ENCODE measurements at places on chromosomes 11 and 22. TPM values are rescaled to one million over a fixed set of nuclear protein-coding genes. Genes with fewer than 3 reads are reported as not detected.

DNA sequence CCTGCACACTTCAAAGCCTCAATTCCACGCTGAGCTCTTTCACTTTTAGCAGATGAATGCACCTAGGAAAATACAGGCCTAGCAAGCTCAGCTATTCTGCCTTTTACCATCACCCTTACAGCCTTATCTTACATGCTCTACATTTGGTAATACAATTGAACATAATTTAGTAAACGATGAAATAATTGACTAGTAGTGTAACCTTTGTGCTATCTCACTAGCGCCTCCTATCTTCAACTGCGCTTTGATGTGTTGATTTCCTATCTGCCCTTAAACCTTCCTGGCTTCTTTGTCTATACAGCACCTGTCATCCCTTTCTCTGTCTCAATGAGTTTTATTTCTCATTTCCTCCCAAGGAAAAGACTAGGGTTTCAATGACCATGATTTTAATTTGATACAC, 149.7 kb downstream of the LRRC4C start:
- DNase-seq, result no peak

DNA sequence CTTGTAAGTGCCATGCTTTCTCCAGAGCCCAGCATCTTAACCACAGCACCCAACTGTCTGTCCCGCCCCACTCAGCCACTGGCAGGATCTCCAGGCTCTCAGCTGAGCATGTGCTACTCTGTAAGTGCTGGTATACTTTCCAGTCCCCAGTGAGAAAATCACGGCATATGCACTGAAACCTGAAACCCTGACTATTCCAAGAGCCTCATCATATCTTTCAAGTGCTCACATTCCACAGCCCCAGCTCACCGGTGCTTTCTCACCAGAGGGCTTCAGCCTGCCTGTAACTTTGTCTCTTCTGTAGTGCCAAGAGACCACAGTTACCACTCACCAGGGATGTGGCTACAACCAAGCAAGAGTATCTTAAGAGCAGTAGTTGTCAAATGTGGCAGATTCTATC, 24.4 kb upstream of the PAMR1 start:
- DNase-seq, result no peak

DNA sequence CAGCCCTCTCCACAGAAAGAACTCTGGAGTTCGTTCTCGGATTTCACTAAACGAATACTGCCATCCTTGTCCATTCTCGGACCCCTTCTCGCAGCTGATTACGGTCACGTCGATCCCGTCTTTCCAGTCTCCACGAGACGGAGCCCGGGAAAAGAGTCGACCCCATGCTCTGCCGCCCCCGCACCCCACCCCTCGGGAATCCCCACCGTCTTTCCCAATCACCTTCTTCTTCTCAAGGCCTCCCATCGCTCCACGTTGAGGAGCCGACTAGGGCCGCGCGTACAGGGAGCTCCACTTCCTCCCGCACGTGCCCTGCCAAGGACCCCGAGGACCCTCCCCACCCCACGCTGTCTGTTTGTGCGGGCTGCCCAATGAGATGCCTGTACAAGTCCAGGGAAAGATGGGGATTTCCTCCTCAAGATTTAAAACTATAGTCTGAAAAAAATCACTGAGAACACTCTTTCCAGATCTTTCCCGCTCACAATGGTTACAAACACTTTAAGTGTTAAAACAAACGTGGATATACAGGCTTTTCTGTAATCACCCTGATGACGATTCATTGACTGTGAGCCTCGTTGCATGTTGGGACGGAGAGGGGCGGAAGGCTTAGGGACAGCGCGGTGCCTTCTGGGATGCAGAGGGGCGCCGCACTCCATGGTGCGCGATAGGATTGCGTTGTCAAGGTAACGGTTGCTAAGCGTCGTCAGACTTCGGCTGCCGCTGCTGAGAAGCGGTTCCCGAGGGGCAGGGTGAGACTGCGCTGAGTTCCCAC, at the start of gene PES1:
Gene PES1 (minus strand): TSS at position 323 of the 772 bp plus-strand sequence. CDS start 77 bp downstream, at position 246.
- DNase-seq, result peak; percentile 93

DNA sequence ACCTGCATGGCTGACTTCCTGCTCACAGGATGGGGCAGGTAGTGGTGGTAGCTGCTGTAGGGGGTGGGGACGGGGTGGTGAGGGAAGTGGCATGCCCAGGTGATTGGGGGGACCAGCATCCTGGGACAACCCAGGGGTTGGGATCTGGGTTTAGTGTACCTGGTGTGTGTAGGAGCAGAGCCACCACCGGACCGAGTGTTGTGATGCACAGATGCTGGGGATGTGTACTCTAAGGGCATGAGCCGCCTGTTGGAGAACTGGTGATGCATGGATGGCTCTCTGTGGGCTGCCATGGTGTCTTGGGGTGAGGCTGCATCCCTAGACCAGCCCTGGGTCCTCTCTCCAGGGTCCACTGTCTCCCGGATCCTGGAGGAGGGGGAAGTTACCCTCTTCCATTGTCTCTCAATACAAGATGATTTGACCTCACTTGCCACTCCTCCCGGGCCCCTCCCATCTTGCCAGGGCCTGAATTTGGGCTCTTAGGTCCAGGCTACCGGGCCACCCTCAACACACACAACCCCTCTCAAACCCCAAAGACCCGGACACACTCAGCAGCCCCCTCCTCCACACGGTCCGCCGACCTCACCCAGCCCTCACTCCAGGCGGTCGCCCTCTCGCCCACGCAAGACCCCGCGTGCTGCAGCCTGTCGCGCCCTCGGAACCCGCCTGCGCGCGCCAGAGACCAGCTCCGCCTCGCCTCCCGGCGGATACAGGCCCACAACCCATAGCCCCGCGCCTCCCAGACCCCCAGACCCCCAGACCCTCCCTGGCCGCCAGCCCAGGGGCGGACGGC, 619 bp downstream of the LRRC75B start:
- no peak for DNase-seq

Gene SEC14L6
- 0.12 TPM for total RNA-seq

Gene OR51I1
- not detected for total RNA-seq

GRCh38 chr11:110463153-110463552, 33.4 kb downstream of the FDX1 start:
- DNase-seq, result no peak

Gene PGA5
- not detected for total RNA-seq

DNA sequence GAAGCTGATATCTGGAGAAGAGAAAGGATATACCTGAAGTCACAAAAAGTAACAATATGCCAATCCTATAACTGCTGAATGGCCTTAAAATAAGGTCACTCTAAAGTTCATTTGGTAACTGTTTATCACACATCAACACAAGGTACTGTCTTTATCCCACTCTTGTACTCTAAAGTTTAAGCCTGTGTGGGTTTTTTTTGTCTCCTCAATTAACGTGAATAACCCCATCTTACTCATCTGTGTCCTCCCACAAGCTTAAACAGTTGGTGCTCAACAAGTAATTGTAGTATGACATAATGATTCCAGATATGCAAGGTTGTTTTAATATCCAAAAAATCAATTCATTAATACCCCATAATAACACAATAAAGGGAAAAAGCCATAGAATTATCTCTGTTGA, 42.1 kb downstream of the PAK1 start:
- DNase-seq, result no peak

GRCh38 chr11:35358391-35358790, 61.0 kb downstream of the SLC1A2 start:
- DNase-seq, result no peak

DNA sequence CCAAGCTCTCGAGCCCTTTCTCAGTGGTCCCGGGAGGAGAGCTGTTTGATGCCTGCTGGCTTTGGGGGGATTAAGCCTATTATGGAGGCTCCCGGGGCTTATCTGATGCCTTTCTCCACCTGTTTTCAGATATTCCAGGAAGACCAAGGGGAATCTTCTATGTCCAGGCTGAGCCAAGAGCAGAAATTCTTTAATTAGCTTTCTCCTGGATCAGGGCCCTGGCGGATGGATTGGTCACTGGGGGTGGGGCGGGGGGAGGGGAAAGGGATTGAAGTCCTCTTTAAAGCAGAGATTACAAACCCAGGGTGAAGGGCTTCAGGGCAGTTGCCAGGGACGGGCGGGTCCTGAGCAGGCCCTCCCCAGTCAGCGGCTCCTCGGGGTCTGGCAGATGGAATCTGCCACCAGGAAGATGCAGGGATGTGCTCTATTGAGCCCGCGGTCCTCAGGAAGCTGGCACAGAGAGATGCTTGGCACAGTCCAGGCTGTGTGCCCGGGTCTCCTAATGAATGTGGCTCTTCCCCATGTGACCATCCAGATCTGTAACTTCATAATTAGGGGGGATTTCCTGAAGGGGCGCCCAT, 33.6 kb downstream of the MACROD1 start:
- DNase-seq, result no peak

- DNase-seq, result no peak
Observed at GRCh38 chr22:31248965-31249958, 37.2 kb downstream of the LIMK2 start.

GRCh38 chr11:36719358-36720107, 121.5 kb upstream of the RAG2 start:
- no peak for DNase-seq

DNA sequence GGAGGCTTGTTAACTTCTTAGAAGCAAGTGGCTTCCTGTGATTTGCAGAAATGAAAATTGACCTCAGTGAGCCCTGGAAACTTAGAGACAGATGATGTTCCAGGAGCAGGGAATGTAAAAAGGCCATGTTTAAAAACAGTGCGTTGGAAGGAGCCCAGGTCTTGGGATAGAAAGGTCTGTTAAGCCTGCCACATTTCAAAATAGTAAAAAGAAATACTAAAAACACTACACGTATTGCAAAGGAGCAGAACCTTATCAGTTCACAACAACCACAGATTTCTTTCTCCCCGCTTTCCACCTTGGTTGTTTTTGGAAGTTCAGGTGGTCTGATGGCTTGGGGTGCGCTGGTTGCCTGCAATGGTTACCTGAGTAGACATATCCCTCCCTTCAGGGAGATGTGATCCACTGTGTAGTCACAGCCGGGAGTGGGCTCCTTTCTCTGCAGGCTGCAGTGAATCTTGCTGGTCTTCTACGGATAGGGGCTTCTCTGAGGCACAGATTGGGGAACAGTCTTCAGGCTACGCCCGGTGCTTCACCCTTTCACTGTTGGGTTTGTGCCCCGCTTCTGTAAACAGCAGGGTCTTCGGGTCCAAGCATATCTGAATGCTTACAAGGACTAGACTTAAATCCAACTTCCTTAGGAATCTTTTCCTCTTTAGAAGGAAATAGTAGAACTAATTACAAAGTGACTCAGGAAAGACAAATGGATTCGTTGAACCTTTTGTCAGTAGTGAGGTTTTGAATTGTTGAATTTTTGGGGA, 1.9 kb downstream of the TEAD1 start:
- DNase-seq, result no peak

Gene MMP1
- total RNA-seq, result 2,602 TPM

DNA sequence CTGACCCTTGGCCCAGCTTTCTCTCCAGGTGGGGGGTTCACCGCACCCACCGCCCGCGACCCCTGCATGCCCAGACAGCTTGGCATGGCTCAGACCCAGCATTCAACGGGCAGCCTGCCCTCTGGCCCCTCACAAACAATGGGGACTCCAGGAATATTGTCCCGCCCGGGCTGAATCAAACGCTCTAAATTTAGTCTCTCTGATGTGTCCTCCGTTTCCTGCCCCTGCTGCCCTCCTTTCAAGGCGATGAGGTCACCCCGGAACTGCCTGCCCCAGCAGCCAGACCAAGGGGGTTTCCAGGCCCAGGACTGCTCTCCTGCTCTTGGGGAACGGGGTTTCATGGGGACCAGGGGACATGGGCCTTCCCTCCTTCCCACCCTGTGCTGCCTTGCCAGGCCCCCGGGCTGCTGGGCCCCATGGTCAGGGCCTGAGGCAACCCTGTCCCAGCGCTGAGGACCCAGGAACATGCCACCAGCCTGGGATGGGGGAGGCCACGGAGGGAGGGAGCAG, 10.1 kb upstream of the PDGFB start:
- DNase-seq, result no peak

GRCh38 chr11:35126879-35127581, 11.9 kb upstream of the CD44 start:
- DNase-seq, result no peak
